CD4-positive, alpha-beta T cell treated with Interleukin-6 at 100 ng/mL for 8 hours (primary cell): ENCODE measurements at places on chromosomes 4 and X.

DNA sequence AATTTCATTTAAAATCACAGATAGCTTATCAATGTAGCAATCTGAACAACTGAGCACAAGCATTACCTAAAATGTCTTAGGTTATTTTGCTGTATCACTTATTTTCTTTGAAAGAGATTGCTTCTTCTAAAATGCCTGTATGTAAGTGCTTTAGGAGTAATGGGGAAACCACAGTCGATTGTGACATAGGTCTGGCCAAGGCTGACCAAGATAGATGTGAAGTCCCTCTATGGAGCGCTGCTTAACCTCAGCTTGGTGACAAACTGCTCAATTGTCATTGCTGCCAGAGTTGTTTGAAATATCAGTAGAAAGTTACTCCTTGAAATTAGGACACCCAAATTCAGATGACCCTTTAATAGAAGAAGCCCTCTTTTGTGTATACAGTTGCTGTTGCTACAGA lies 401.9 kb upstream of the NDST4 start:
- DNase-seq: no peak

DNA sequence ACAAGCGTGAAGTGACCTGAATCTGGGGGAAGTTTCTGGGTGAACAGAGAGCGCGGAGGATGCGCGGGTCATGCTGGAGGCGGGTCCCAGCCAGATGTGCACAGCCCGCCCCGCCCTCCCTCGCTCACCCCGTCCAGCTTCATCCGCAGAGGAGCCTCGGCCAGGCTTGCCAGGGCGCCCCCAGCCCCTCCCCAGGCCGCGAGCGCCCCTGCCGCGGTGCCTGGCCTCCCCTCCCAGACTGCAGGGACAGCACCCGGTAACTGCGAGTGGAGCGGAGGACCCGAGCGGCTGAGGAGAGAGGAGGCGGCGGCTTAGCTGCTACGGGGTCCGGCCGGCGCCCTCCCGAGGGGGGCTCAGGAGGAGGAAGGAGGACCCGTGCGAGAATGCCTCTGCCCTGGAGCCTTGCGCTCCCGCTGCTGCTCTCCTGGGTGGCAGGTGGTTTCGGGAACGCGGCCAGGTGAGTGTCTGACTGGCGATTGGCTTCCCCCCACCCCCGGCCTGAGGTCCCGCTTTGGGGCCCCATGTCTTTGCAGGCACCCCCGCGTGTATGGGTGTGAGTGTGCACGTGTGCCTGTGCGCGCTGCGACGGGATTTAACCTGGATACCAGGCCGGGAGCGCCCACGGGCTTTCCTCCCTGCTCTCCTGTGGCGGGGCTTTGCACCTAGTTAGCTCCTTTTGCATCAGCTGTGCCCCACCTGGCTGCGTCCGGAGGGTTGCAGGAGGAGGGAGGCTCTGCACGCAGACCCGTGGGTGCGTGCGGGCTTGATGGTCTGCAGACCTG lies at the start of gene EGFL6:
Gene EGFL6, plus strand, starts transcription at position 123 of the 782 bp plus-strand sequence. Its CDS starts 261 bp downstream, at position 384.
- DNase-seq: no peak

- no peak for DNase-seq
These were observed 14.7 kb downstream of the YY2 start for GRCh38 chrX:21870494-21870893.

- no peak for DNase-seq
These were observed 625.9 kb upstream of the AGA start for GRCh38 chr4:178068136-178068535.

DNA sequence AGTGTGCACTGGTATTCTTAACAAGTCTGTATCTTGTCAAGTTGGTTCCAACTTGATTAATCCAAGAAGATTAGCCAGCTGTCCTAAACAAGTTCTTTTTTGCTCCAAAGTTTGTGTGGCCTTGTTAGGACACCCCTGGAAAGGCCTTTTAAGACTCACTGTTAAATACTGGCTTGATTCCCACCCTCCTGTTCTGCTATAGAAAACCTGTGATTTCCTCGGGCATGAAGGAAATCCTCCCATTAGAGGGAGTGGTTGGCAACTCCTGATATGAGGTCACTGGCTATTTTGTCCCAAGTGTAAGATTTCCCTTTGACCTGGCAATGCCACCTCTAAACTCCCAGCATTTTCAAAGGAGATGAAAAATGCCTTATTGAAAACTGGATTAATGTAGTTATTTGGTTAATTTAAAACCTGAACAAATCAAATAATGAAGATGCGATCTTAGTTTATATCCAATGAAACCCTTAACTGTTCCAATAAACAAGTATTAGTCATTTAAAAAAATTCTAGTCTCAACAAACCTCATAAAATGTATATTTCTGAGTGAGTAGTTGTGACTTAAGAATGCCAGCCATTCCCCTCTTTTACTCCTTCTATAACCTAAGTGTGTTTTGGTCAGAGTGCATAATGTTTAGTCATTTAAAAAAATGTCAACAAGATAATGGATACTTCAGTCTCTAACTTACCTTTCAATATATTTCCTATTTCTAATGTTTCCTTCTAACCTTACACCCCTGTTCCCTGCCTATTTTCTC lies 94.4 kb downstream of the NPNT start:
- DNase-seq: no peak

DNA sequence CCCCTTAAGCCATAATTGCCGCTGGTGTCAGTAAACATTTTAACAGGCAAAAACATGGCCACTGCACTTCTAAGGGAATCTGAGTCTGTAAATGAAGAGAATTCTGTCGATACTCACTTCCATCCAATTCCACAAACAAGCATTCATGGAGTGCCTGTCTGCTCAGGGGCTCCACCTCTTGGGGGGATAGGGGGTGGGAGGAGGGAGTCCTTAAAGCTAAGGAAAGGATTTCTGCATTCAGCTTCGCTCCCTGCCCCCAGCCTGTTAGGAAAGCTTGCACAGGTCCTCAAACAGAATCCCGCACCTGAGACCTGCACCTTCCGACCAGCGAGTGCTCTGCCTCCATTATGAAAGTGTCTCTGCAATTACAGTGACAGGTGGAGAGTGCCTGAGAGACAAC lies 130.2 kb upstream of the KIT start:
- DNase-seq: no peak

- no peak for DNase-seq
These were observed 89.5 kb upstream of the CITED1 start for GRCh38 chrX:72395237-72395636.

- no peak for DNase-seq
These were observed 12.8 kb upstream of the TNIP2 start for GRCh38 chr4:2768921-2769336.

GRCh38 chrX:129556806-129557315 lies 16.8 kb downstream of the OCRL start:
- DNase-seq: no peak

DNA sequence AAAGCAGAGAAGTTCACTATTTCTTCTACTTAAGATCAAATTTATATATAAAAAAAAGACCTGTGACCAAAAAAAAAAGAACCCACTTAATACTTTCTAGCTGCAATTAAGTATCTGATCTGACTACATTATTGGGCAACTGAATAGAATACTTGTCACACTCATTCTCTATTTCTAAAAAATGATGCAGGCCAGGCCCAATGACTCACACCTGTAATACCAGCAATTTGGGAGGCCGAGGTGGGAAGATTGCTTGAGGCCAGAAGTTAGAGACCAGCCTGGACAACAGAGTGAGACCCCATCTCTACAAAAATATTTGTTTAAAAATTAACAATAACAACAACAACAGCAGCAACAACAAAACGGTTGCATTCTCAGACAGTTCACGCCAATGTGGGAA lies 108.8 kb upstream of the BMP2K start:
- DNase-seq: no peak

GRCh38 chr4:18556402-18556801 lies 534.8 kb upstream of the LCORL start:
- no peak for DNase-seq
